ENCODE measurements at places on chromosomes 7 and 10.

DNA sequence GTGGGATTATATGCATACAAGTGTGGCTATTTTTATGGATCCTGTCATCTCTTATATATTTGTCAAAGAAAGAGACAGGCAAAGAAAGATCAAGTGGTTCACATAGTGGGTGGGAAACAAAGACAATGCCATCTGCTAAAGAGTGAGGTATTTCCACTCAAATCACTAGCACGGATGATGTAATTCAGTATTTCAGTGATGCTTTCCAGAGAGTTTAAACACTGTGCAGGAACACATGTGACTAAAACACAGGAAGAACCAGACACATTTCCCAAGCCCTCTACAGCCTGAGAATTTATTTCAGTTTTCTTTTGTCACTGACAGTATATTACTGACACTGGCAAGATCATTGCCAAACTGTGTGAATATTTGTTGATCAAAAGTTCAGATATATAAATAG, 885.7 kb upstream of the CELF2 start:
- no peak for DNase-seq

GRCh38 chr7:137018468-137018867, 150.0 kb downstream of the CHRM2 start:
- DNase-seq = no peak

DNA sequence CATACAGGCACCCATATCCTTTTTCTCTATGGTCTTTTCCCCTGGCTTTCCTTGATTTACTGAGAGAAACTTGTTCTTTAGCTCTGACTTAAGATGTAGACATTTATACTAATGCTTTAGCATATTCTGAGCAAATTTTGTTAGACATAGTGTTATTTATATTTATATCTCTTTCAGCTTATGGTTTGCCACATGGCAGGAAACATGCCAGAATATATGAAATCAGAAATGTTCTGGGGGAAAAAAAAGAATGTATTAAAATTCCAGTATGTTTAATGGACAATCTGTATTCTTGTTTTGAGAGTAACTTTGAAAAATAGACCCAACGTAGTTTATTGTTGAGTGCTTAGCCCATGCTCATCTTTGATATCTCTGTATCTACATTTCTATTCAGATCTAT, 10.1 kb upstream of the GGCT start:
- no peak for DNase-seq

- DNase-seq = no peak
Measured at GRCh38 chr10:64617085-64617484, 1095.9 kb downstream of the REEP3 start.

- no peak for DNase-seq
Measured at GRCh38 chr10:97066877-97067555, 118.7 kb downstream of the SLIT1 start.

DNA sequence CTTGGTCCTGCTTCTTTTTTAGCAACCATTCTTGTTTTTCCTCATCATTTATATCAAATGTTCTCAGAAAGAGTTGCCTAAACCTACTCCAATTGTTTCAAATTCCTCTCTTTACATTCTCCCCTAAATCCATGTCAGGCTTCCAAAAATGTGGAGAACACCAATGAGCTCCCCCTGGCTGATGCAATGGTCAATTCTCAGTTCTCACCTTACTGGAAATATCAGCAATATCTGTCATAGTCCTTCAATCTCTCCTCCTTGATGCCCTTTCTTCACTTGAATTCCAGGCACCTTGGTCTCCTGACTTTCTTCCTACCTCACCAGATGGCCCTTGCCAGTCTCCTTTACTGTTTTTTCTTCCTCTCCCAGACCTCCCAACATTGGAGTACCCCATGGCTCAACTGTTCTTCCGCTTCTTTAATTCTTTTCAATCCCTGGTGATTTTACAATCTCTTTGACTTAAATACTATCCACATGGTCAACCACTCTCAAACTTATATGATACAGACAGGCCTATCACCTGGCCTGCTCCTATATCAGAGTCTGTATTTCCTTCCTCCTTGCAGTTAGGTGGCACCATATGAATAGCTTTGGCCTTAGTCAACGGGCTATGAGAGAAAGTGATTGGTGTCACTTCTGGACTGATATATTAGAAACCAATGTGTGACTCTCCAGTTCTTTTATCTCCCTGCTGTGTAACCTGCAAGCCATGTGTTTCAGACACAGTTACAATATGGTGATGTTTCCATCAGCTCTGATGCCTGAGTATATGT, 47.4 kb upstream of the CAV2 start:
- DNase-seq = no peak

GRCh38 chr10:22611425-22612115, 102.8 kb downstream of the PIP4K2A start:
- no peak for DNase-seq

- no peak for DNase-seq
Measured at GRCh38 chr7:35521941-35522340, 173.0 kb downstream of the HERPUD2 start.

DNA sequence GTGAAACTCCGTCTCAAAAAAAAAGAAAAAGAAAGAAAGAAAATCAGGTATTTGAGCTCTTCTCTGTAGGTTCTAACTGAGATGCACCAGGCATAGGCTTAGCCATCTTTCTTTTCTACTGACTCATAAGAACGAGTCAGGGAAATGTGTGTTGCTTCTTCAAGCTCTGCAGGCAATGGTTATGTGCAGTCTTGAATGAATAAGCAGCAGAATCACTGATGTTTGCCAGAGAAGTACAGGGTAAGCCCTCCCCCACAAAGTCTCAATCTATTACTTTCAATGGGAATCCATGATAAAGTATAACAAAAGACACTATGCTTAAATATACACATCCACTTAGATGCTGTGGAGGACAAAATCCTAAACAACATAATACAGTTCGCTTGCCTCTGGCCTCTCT, 239.2 kb downstream of the PARD3 start:
- DNase-seq = no peak

DNA sequence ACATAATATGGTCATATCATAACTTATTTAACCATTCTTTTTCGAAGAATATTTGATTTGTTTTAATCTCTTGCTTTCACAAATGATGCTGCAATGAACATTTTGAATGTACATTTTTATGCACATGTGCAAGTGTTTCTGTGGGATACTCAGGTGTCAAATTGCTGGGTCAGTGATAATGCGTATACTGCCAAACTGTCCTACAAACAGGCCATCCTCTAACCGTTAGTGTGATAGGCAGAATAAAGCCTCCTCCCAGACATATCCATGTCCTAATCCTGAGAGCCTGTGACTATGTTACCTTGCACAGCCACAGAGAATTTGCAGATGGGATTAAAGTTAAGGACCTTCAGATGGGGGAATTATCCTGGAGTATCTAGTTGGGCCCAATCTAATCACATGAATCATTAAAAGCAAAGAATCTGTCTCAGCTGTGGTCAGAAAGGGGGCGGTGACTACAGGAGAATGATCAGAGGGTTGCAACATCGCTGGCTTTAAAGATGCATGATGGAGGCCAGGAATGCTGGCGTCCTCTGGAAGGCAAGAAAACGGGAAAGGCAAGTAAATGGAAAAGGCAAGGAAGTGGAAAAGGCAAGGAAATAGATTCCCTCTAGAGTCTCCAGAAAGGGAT, 46.7 kb downstream of the FZD1 start:
- no peak for DNase-seq

GRCh38 chr7:106423111-106423510, 138.3 kb upstream of the NAMPT start:
- no peak for DNase-seq

DNA sequence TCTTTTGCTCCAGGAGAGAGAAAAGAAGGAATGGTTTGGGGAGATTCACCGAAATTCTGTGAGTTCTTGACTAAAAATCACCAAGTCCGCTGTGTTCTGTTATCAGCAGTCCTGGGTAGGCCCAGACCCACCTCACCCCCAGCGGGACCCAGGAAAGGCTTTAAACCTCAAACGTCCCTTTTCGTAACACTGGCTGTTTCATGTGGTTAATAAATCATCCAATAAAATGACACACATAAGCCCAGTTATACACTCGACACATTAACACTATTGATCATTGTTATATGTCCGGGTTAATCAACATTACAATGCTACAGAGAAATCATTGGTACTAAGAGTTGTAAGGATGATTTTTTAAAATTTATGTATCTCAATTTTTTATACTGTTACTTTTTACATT, 25.2 kb downstream of the DIP2C start:
- DNase-seq = no peak

- DNase-seq = no peak
Measured at GRCh38 chr7:1530946-1531262, 402 bp downstream of the MAFK start.

GRCh38 chr7:137844677-137845425, 1.9 kb downstream of the DGKI start:
- DNase-seq = no peak

GRCh38 chr7:16933296-16934279, 51.8 kb upstream of the AGR3 start:
- DNase-seq = no peak

DNA sequence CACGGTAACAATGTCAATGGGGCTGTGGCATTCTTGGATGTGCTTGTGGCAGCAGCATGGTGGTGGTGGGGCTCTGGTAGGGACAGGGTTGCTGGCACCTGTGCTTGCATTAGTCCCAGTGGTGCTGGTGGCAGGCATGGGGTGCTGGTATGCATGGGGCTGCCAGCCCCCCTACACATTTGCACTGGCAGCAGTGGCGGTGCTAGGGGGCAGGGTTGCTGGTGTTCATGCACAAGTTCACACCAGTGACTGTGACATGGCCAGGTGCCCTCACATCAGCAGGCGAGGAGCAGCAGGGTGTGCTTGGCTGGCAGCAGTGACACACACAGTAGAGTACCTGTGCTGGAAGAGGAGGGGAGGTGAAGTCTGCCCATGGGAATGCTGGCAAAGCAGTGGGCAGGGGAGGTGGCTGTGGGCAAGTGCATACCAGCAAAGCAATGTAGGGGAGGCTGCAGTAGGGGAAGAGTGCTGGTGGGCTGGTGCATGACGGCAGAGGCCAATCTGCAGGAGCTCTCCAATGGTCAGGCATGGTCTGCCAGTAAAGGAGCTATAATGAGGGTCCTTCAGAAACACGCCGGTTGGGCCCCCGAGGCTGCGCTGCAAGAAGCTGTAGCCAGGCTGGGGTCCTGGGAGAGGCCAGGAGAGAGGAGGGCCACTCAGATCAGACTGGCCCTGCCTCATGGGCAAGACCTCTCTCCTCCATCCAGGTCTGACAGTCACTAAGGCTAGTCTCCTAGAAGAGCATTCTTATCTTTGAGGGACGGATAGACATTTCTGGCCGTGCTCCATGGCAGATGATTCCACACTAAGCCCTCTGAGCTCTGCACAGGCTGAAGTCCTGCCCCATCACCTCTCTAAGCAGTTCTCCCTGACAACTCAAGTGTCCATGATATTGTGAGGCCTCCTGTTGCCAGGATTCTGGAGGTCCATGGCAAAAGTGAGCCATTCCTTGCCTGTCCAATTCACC, 406.4 kb downstream of the SEMA3D start:
- peak; percentile 42 for DNase-seq

- DNase-seq = no peak
Measured at GRCh38 chr7:108235451-108236061, 105.4 kb upstream of the LAMB4 start.

- peak; percentile 43 for DNase-seq
Measured at GRCh38 chr10:30991647-30992011, 40.0 kb downstream of the ZNF438 start.

GRCh38 chr7:93146472-93147141, 1.6 kb downstream of the SAMD9L start:
- DNase-seq = no peak

GRCh38 chr7:131517218-131517923, 39.1 kb downstream of the PODXL start:
- DNase-seq = no peak

DNA sequence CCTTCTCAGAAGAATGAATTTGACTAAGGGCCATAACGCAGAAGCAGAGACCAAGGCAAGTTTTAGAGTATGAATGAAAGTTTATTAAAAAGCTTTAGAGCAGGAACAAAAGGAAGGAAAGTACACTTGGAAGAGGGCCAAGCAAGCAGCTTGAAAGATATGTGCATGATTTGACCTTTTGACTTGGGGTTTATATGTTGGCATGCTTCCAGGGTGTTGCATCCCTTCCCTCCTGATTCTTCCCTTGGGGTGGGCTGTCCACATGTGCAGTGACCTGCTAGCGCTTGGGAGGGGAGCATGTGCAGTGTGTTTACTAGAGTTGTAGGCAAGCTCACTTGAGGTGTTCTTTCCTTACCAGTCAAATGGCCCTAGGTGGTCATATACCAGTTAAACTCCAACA, 37.9 kb upstream of the LRRN3 start:
- no peak for DNase-seq

DNA sequence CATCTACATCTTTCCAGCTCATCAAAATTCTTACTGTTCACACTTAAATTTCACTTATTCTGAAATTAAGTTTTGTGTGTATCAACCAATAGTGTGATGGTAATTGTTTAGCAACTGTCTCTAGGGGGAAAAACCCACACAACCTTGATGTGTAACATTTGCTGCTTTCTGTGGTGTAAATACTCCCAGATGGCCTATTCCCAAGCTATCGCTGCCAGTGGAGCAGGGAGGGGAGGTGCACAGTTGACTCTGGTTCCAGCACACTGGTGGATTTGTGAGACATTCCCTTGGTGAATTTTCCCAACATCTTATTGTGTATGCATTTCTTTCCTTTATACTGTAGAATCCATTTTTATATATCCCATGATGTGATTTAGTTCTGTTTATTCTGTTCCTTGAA, 275.9 kb upstream of the SHH start:
- DNase-seq = no peak

GRCh38 chr7:51318001-51318400, 1.4 kb upstream of the COBL start:
- DNase-seq = no peak

DNA sequence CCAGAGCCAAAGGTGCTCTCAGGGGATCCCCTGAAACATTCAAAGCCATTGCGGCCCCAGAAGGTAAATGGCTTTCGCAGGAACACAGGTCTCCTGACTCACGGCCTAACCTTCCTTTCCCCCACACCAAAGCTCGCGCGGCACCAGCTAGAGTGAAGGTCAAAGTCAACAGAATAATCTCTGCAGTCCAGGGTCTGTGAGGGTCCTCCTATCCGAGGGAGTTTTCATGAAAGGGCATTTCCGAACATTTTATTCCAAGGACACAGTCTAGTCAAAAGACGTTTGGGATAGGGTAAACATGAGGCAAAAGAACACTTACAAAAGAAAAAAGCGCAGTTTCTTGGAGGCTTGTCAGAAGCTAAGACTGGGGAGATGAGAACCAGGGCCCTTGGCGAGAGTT, 559 bp upstream of the STEAP2 start:
- peak; percentile 61 for DNase-seq

GRCh38 chr7:143305423-143306070, 10.4 kb upstream of the CLCN1 start:
- peak; percentile 89 for DNase-seq

DNA sequence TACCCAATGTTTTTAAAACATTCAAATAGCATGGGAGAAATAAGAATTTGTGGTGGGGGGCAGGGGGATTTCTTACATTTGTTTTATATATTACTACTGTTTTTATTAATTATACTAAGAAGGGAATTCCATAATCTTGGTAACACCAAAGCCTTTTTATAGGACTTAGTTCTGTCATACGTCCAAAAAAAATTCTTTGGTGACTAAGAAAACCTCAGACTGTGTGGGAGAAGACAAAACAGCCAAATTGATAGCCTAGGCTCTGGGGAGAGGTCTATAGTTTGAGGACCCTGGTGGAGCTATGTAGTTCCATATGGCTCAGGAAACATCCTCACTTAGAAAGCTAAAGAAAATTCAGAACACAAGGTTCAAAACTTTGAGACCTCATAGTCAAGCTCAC, 23.4 kb downstream of the ACSM6 start:
- no peak for DNase-seq

GRCh38 chr7:26278770-26279169, 12.9 kb upstream of the SNX10 start:
- DNase-seq = no peak

GRCh38 chr7:22572292-22572691, 72.3 kb upstream of the STEAP1B start:
- DNase-seq = no peak
